ENCODE measurements at places on chromosomes 5 and 9.

- no peak for DNase-seq
These were observed 179.4 kb downstream of the SEMA6A start for GRCh38 chr5:116395226-116395625.

DNA sequence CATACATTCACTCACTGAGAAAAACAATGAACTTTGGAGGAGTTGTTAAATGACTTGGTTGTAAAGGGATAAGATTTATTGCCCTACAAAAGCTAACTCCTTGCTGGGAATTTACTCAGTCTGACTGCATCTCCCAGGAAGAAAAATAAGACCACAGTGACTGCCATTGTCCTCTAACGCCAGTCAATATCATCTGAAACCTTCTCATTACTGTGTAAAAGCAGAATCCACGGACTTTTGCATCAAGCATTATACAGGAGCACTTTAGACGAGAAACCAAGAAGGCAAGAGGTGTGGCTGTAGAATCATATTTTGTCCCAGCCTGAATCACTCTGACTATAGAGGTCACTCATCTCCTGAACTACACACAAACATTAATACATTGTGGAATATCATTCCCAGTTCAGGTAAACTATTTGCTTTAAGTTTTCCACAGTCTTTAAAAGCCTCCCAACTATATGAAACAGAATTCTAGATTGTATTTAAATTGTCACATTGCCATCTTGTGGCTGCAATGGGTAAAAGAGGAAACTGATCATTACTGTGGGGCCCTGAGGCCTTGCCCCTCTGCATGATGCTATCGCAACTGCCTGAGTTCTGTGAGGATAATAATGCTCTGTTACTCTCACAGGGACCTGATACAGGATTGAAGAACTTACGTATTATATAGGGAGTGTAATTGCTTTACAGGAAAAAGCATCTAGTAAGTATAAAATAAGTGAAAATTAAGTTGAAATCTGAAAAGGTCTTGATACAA, 142.9 kb downstream of the SLCO4C1 start:
- DNase-seq = no peak

- DNase-seq = no peak
These were observed 709 bp downstream of the UAP1L1 start for GRCh38 chr9:137077758-137078693.

DNA sequence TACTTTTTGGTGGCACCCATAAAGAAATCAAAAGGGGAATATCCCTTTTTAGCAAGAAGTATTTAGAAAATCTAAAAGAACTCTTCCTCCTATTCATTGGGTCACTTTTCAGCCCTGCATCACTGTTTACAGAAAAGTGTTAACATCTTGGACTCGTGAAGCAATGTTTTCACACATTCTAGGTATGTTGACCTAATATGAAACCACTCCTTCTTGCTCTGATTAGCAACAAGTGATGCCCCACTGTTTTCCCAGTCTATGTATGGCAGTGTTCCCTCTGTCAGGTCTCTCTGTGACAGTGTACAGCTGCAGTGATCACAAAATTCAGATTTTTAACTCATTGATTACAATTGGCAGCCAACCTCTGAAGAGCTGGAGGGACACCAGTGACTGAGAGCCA, 148.2 kb upstream of the SLC12A2 start:
- no peak for DNase-seq

DNA sequence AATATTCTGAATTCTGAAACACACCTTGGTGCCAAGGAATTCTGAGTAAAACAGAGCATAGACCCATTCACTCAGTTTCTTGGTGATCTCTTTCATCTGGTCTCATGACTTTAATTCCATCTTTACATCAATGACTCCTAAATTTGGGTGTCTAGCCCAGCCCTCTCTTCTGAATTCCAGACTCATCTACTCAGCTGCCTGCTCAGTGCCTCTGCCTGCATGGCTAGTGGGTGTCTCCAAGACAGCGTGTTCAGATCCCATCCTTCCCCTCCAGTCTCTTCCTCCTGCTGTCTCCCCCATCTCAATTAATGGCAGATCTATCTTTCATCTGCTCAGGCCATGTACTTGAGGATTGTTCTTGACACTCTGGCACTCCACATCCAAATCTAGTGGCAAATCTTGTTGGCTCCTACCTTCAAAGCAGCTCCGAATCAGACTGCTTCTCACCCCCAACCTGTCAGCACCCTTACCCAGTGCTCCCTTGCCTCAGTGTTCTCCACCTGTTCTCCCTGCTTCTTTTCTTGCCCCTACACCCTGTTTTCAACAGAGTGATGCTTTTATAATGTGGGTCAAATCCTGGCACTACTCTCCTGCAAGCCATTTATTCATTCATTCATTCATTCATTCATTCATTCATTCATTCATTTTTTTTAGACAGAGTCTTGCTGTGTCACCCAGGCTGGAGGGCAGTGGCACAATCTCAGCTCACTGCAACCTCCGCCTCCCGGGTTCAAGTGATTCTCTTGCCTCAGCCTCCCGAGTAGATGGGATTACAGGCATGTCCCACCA, 5.3 kb downstream of the CAVIN4 start:
- no peak for DNase-seq

DNA sequence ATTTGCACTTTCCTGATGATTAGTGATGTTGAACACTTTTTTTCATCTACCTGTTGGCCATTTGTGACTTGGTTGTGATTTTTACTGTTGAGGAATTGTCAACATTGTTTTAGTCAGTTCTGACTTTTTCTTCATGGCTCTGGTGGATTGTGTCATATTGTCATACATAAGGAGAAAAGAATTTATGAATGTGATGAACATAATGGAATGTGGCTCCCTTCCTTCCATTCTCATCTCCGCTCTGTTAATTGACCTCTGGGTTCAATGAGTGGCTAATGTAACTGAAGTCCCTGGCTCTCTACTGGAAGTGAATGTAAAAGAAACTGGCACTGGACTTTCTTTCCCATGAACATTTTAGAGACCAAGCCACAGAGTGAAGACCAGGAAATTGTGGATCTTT, 49.2 kb downstream of the KIAA1958 start:
- no peak for DNase-seq

GRCh38 chr9:112789473-112789872, 38.9 kb downstream of the SNX30 start:
- DNase-seq = no peak

GRCh38 chr5:142839711-142840346, 69.7 kb downstream of the ARHGAP26 start:
- no peak for DNase-seq

Data from keratinocyte (primary cell).